ENCODE measurements at places on chromosomes 3 and 15. TPM values are rescaled to one million over a fixed set of nuclear protein-coding genes. Genes with fewer than 3 reads are reported as not detected.
A peak's percentile ranks its signal among the peaks of the same experiment; 100 is the strongest.

GRCh38 chr3:28134792-28135375, 106.5 kb upstream of the CMC1 start:
- peak; percentile 61 for DNase-seq

GRCh38 chr15:44666210-44667038, 3.0 kb upstream of the SPG11 start:
- DNase-seq = no peak

CLEC3B gene
- total RNA-seq = not detected

NR2E3 gene
- total RNA-seq = 0.13 TPM

GRCh38 chr3:164224126-164224525, 854.2 kb downstream of the SI start:
- DNase-seq = no peak

DNA sequence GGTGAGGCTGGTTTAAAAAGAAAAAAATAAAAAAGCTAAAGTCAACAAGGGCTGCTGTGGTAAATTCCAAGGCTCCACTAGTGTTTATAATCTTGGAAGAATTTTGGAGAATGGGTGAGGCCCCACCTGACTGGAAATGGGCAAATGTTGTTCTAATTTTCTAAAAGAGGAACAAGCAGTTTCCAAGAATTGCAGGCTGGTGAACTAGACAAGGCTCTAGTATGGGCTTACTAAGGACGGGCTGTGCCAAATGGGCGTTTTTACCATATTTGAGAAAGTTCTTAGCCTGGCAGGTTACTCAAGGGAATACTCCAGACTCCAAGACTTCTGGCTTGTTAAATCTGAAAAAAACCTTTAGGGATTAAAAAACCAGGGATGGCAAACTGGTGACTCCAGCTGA, 67.0 kb upstream of the ABHD2 start:
- DNase-seq = no peak

FAIM gene
- total RNA-seq = 9.1 TPM

GRCh38 chr3:191244242-191244867, 45.3 kb downstream of the OSTN start:
- no peak for DNase-seq

SLC28A1 gene
- 0.08 TPM for total RNA-seq

DNA sequence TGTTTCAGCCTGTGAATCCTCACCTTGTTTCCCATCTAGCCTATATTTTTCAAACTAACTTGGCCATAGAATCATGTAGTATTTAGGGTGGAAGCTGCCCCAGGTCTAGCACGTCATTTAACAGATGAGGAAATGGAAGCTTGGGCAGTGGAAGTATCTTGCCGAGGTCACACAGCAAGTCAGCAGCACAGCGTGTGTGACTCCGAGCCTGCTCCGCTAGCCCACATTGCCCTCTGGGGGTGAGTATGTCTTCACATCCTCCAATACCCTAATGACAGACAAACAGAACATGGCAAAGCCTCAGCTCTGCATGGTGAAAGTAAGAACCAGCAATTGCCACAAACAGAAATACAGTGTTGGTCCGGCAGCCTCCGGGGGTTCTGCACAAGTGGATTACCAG, 2.2 kb upstream of the CCR5 start:
- peak; percentile 11 for DNase-seq

GRCh38 chr3:151537726-151538125, 76.9 kb upstream of the IGSF10 start:
- DNase-seq = no peak

DNA sequence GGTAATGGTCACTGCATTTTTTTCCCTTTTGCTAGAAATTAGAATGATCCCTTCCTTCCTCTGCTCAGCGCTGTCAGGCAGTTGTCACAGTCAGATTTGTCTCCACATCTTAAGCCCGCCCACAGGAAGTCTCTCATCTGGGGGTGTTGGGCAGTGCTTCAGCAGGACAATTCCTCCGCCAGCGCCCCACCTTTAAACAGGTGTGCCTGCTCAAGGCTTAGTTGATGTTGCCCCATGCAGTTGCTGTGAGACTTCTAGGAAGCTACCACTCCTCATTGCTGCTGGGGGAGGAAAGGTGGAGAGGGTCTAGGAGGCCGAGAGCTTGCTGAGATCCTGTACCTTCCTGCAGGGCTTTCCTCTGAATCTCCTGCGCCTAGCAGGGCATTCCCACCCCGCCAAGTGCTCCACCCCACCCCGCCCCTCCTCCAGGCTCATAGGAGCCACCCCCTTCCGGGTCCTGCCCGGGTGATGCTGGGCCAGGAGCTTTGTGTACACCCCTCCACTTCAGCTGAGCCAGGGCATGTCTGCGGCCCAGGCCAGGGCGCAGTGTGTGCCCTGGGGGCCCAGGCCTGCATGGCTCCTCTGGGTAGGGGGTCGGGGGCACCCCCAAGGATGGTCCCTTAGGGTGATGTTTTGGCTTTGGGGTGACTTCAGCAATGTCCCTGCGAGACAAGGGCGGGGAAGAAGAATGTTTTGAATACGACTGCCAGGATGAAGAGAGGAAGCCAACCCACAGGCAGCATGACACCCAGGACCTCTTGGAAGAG, 68.7 kb downstream of the TRAK1 start:
- peak; percentile 88 for DNase-seq

MRAS gene
- total RNA-seq = 1.3 TPM

MYLK gene
- 20.5 TPM for total RNA-seq

GRCh38 chr3:177451301-177451750, 254.0 kb upstream of the TBL1XR1 start:
- no peak for DNase-seq

- DNase-seq = no peak
Observed at GRCh38 chr15:73522011-73522410, 79.0 kb downstream of the REC114 start.

DNA sequence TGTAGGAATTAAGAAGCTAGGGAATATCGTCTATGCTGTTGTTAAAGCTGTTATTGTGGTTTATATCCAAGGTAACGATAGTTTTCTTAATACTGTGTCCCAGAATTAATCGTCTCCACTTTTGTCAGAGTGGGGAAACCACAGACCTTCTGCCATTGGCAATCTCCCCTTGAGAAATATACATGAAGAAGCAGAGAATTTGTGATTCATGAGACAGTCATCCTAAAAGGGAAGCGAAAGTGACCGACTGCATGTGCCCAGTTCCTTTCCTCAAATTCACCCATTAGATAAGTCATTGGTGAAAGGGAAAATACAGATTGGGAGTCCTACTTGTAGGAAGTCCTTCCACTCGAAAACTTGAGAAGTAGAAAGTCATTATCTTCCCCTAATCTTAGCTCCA, 26.6 kb downstream of the DIPK2A start:
- DNase-seq = no peak

RTP1 gene
- total RNA-seq = not detected

- DNase-seq = no peak
Observed at GRCh38 chr3:195209083-195209846, 61.7 kb downstream of the XXYLT1 start.

GRCh38 chr15:28984421-28985315, 98.9 kb downstream of the APBA2 start:
- no peak for DNase-seq

DNA sequence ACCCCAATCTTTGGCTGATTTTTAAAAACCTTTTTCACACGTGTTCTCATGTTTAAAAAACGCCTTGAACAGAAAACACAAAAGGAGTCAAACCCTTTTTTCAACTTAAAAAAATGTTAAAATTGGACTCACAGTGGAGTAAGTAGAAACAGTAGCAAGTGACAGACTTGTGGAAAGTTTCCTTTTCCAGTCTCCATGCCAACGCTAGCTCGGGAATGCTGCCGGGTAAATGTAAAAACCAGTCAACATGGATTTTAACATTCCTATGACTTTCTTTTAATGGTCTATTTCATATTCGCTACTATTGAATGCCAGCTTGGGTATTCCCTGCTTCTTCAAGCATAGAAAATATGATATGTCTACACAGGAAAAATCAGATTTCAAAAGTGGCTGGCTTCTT, 1.6 kb upstream of the PROK2 start:
- DNase-seq = no peak

CCDC14 gene
- total RNA-seq = 33.0 TPM

DNA sequence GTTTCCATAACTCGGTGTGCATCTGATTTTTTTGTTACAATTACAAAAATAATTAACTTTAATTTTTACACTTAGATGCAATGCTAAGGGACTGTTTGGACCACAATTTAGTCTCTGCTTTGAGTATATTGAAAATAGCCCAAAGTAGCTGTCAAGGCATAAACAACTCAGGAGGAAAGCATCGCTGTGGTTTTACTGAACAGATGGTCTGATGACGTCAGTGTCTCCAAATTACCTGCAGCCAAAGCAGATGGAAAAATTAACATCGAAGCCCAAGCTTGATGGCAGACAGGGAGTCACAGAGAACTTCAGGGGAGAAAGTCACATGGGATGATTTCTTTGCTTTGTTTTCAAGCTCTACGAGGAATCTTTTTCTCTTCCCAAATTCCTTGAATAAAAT, 83.1 kb upstream of the PLCL2 start:
- DNase-seq = no peak

DNA sequence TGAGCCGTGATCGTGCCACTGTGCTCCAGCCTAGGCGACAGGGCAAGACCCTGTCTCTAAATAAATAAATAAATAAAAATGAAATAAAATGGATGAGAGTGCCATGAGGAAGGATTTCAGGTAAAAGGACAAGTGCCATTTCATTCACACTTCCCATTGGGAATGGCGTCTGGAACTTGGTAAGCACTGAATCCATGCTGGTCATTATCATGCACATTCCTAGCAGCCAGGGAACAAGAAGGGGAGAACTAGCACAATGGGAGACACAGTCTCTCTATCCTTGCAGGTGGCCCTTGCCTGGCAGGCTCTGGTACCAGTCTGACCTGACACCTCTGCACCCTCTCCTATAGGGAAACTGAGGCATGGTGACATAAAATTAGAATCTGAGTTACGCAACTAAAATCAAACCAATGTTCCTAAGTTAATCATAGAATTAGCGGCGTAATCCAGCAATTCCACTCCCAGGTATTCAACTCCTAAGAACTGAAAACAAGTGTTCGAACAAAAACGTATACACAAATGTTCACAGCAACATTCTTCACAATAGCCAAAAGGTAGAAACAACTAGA, 70.8 kb upstream of the MFGE8 start:
- no peak for DNase-seq

DNA sequence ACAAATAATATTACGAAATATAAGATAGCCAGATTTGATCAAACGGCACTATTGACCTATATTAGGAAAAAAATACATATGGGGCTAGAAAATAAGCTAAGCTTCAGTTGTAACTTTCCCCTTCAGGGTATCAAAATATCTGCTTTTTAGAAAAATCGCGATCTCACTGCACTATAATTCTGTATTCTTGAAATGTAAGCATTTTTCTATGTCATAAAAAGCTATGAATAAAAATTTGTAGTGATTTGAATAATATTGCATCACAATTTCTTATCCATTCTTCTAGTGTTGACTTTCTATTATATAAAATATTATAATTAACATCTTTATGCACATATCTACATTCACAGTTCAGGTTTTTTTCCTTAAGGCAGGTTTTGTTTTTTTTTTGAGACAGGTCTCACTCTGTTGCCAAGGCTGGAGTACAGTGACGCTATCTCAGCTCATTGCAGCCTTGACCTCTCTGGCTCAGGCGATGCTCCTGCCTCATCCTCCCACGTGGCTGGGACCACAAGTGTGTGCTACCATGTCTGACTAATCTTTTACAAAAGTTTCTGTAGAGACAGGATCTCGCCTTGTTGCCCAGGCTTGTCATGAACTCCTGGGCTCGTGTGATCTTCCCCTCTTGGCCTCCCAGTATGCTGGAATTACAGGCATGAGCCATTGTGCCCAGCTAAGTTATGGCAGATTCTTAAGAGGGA, 21.6 kb downstream of the EMC4 start:
- DNase-seq = no peak

GRCh38 chr3:134197681-134198261, 52.9 kb downstream of the RYK start:
- peak; percentile 74 for DNase-seq

LTF gene
- total RNA-seq = 1.1 TPM

GRCh38 chr3:161100994-161101393, 4.2 kb downstream of the B3GALNT1 start:
- DNase-seq = peak; percentile 68

LRCH3 gene
- 36.5 TPM for total RNA-seq

DNA sequence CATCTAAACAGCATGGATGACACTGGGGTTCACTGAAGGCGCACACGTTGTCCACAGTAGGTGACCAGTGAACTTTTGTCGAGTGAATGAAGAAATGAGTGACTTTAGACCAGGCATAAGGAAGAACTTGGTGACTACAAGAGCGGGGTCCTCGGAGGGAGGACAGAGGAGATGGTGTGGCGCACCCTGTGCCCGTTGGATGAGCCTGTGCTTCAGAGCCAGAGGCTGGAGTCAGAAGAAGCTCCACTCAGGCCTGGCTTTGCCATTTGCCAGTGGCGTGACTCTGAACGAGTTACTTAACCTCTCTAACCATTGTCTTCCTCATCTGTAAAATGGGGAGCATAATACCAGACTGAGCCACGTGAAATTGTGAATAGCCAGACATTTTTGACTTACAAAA, 42.2 kb downstream of the MUC4 start:
- no peak for DNase-seq

GRCh38 chr3:187507266-187507665, 139.1 kb downstream of the RTP4 start:
- DNase-seq = no peak

DNA sequence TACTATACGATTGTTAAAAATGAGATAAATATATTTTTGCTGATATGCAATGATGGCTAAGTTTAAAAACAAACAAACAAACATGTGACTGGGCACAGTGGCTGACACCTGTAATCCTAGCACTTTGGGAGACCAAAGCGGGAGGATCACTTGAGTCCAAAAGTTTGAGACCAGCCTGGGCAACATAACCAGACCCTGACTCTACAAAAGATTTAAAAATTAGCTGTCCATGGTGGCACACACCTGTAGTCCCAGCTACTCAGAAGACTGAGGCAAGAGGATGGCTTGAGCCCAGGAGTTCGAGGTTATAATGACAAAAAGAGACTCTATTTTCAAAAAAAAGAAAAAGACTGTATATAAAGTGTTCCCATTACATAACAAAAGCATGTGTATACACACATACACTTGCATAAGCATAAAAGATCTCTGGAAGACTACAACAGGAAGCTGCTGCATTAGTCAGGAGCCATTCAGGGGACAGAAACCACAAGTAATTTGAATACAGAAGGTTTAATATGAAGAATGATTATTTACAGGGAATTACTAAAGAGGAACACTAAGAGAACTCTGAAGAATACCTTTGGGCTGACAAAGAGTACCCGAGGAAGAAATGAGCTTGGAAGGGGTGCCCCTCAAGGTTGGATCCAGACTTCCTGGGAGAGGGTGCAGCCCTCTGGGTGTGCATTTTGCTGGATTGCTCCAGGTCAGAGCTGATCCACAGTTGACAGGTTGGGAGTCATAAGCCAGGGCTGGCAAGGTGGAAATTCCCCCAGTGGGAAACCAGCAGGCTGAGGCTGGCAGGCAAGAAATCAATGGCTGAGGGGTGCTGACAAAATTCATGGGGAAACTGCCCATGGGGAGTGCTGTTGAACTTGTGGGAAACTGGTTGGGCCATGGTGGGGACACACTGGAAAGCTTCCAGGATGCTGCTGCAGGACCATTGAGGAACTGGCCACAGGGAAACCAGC, 9.3 kb upstream of the TM4SF18 start:
- no peak for DNase-seq

PGBD4 gene
- 1.7 TPM for total RNA-seq

OR5K1 gene
- total RNA-seq = not detected

CLDN16 gene
- total RNA-seq = not detected

LMLN gene
- 1.3 TPM for total RNA-seq
